ENCODE measurements at places on chromosomes 6 and 20.

GRCh38 chr6:167351656-167352345 is 26.9 kb downstream of the TTLL2 start:
- no peak for DNase-seq

GRCh38 chr6:161480421-161481155 is 206.7 kb upstream of the AGPAT4 start:
- DNase-seq: no peak

DNA sequence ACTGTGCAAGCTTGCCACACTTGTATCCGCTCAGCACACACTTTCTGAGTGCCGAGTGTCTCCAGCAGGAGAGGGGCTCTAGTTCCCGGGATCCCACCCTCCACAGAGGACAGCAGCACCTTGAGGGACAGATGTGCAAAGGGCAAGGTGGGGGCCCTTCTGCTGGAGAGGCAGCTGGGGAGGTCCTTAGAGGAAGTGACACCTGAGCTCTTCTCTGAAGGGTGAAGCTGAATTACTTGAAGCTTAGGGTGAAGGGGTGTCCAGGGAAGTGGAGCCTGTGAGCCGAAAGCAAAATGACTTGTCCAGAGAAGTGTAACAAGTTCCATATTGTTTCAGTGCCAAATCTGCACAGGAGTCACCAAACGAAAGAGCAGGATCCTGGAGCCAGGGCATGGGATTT is 136.3 kb upstream of the DUSP22 start:
- no peak for DNase-seq

DNA sequence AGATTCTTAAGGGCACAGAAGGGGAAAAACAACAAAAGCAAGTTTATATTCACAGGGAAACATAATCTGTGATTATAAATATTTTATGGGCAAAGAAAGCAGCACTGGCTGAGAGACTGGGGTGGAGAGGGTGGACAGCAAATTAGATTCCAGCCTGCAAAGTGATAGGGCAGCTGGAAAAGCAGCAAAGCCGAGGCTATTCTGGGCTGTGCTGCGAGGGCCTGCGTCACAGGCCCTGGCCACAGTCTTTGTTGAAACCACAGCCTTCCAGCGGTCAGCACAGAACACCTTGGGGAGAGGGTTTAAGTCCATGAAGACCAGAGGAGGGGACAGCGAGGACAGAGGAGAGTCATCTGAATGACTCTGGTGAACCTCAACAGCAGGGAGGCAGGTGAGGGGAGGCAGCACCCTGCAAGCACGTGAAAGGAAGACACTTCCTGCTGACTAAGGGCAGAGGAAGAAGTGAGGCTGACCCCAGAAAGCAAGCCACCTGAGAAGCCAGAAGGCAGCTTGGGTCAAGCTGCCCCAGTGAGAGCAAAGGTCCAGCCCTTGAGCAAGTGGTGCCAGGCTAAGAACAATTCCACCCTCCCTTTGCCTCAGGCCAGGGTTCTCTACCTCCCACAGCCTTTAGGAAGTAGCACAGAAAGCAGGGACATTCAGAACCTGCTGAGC is 17.1 kb downstream of the MRPL14 start:
- DNase-seq: no peak

- DNase-seq: no peak
Observed at GRCh38 chr20:59015812-59016711, 3.2 kb upstream of the TUBB1 start.

DNA sequence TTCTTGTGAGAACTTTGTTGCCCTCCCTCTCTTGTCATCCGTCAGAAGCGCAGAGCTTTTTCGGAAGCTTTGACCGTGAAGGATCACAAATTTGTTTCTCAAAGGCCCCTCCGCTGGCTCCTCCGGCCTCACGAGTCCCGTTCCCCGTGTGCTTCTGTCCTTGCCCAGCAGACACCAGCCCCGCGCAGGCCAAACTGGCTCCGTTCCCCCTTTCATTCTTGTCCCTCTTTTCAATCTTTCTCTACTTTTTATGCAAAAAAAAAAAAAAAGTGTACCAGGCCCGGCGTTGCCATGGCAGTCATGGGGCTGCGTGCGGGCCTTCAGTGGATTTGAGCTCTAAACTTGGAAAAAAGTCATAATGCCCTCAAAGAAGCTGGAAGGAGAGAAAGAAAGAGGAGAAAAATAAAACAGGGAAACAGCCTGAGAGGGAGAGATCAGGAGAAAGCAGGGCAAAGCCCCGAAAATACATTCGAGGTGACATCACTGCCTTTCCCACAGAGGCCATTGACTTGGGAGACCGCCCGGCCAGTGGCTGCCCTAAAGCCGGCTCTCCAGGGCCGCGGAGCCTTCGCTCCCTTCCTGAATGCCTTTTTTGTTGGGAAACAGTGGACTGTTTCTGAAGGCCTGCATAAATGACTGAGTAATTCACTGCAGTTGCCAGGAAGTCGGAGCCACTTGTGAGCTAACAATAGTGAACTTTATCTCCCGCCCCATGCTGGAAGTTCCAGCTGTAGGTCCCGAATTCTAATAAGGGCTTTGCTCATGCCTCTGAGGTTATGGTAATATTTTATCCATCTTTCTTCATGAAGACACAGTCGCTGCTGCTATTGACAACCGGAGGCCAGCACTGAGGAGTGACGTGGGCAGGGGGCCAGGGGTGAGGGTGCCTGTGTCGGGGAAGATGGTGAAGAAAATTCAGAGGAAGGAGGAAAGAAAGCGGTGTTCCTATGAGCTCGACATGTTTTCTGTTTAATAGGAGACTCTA is 670.9 kb downstream of the QKI start:
- DNase-seq: no peak

DNA sequence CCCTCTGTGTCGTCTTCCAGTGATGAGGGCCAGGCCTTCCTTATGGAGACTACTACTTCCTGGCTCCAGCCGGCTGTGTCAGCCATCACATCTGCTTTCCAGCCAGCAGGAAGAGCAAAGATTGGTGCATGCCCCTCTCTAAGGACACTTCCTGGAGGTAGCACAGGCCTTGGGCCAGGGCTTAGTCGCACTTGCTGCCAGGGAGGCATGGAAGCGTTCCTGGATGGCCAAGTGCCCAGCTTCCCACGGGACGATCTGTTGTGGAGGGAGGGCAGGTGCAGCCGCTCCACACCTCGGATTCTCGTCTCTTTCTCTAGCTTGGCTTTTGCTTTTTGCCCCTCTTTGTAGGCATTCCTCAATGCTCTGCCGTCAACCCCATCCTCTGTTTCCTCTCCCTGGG is 11.9 kb downstream of the ERMARD start:
- DNase-seq: no peak

- DNase-seq: no peak
Observed at GRCh38 chr6:31792761-31793171, 2.8 kb downstream of the VARS1 start.

GRCh38 chr6:166767230-166767629 is 140.2 kb upstream of the RPS6KA2 start:
- DNase-seq: no peak

- no peak for DNase-seq
Observed at GRCh38 chr20:48711696-48712464, 115.9 kb downstream of the PREX1 start.

DNA sequence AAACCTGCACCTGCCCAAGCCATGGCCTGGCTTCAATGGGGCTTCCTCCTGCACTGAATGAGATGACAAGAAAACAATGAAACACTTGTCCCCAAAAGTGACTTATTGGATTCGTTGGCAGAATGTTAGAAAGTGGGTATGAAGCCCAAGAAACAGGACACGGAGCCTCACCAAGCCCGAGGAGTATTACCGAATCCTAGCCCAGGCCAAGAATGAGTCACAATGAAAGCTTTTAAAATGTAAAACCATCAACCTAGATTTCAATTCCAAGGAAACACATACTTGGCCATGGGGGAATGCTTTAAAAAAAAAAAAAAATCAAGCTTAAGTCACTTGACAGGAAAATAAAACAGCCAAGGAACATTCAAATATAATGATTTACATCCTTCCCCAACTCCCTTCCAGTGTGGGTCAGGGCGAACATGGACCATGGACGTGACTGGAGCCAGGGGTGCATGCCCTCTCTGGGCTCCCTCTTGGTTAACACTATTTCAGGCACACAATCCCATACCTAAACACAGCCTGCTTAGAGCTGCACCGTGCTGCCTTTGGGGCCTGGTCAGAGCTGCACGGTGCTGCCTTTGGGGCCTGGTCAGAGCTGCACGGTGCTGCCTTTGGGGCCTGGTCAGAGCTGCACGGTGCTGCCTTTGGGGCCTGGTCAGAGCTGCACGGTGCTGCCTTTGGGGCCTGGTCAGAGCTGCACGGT is 3.1 kb upstream of the STX16 start:
- DNase-seq: no peak

GRCh38 chr20:7571101-7571500 is 369.2 kb downstream of the HAO1 start:
- no peak for DNase-seq

DNA sequence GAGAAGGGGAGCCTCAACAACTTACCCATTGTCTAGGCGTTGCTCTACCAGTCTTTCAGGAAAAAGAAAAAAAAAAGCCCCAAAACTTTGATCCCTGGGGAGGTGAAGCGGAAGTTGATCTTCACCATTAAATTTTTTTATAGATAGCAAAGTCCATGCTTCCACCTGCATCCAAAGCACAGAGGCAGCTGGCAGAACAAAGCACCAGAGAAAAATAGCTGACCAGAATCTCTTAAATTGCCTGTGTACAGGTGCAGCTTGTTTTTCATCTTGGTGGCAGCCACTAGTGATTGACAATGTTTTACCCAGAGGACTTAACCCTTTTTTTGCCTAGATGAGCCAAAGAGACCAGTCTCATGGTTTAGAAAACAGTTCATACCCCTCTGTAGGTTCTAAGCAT is 86.0 kb downstream of the MYB start:
- no peak for DNase-seq
